ENCODE measurements at places on chromosomes 16 and 17.

- no peak for DNase-seq
Observed at GRCh38 chr17:64632194-64632593, 29.9 kb downstream of the SMURF2 start.

DNA sequence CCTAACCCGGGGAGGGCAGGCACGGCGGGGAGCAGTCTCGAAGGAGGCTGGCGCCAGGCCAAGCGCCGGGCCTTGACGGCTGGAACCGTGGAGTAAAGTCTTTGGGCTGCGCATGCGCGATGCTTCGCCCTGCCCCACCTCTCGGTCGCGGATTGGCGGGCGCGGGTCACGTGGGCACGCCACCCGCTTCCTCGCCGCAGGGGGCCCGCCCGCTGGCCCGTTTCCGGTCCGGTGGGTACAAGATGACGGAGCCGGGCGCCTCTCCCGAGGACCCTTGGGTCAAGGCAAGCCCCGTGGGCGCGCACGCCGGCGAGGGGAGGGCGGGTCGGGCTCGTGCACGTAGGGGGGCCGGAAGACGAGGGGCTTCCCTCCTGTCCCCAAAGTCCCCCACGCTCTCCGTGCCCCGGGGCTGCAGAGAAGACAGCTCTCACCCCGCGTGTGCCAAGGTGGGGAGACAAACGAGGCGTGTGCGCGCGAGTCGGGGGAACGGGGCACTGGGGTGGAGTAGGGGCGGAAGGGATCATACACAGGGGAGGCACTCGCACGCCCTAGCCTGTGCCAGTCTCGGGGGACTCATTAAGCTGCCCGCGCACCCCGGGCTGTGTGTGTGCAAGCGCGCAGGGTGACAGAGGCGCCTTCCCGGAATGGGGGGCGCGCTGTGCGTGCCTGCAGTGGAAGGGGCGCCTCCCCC lies at the start of gene MLX:
Gene MLX (plus strand): TSS at position 218 of the 691 bp plus-strand sequence. CDS start 25 bp downstream, at position 243.
- DNase-seq: peak; percentile 91

GRCh38 chr17:40461732-40462342 lies 18.6 kb downstream of the IGFBP4 start:
- DNase-seq: no peak

- DNase-seq: no peak
Observed at GRCh38 chr17:67289181-67289876, 44.3 kb upstream of the HELZ start.

DNA sequence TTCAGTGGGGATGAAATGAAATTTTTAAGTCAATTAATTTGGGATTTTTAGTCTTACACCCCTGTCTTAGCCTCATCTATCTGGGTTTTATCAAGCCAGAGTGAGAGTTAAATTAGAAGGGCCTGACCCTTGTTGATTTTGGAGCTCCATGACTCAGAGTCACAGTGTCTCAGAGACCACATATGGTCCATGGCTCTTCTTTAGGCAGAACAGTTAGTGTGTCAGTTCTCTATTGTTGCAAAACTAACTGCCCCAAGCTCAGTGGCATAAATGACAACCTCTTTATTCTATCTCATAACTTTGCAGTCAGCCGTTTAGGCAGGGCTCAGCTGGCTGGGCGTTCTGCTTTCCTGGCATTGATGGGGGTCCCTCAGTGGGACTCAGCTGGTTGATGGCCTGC lies 44.7 kb downstream of the IRF8 start:
- no peak for DNase-seq

DNA sequence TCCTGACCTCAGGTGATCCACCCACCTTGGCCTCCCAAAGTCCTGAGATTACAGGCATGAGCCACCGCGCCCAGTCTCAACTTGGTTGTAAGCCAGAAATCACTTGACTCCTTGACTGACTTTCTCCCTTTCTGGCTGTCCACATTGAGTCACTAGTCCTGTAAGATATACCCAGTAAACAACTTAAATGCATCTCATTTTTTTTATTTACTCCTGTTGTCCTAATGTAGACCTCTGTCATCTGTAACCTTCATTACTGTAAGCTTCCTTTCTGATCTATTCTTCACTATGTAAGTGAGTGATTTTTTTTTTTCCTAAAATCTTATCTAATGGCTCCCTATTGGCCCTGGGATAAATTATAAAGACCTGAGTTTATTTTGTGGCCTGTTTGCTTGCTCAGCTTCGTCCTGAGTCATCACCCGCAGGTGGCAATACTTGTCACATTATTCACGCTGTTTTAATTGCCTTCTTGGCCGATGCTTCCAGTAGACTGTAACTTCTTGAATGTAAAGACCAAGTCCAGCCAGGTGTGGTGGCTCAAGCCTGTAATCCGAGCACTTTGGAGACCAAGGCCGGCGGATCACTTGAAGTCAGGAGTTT lies 41.0 kb downstream of the PAFAH1B1 start:
- DNase-seq: peak; percentile 55

DNA sequence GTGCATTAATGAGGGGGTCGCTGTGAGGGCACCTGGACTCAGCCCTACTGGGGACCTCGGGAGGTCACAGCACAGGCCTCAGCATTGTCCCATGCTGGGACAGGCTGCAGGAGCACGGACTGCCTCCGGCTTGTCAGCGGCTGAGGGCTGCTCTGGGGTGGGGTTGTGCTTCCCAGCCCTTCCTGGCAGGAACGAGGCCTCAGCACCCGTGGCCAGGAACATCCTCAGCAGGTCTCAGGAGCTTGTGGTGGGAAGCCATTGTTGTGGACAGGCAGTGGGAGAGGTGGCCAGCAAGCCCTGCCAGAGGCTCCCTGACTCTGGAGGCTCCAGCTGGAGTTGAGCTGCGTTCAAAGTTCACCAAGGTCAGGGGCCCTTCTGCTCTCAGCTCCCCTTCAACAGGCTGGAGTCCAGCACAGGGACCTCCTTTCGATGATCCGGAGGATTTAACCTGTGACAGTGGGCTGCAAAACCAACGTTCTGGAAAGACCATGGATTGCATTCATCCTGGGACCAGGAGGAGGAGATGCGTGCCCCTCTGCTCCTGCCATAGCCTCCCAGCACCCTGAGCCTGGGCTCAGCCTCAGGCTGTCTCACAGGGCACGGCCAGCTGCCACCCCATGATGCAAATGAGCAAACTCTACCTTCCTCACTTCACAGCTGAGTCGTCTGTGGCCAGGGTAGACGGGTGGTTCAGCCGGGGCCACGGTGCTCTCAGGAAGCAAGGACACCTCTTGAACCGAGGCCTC lies 32.6 kb downstream of the FOXL1 start:
- DNase-seq: no peak

DNA sequence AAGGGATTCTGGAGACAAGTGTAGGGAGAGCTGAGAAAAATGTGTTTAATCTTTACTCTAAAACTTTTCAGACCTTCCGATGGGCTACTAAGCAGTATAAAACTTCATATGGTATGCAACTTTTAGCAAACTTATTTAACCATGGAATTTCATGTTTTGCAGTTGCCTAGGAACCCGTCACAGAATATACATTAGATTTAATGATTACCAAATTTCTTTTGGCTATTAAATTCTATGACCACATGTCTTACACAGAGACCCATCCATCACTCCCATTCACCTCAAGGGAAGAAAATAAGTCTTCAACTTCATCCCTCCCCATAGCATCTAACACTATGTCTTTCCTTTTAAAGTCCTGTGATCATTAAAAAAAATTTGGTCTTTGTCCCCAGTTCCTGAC lies 54.9 kb downstream of the HS3ST3A1 start:
- DNase-seq: no peak

- DNase-seq: no peak
Observed at GRCh38 chr16:680625-680945, 375 bp downstream of the STUB1 start.

- no peak for DNase-seq
Observed at GRCh38 chr16:83068686-83069085, 441.9 kb downstream of the CDH13 start.

- peak; percentile 5 for DNase-seq
Observed at GRCh38 chr17:73710095-73710592, 65.9 kb upstream of the SDK2 start.

GRCh38 chr17:74135391-74136167 lies 67.9 kb upstream of the RPL38 start:
- DNase-seq: no peak

GRCh38 chr17:72766761-72767356 lies 325.6 kb downstream of the SLC39A11 start:
- no peak for DNase-seq

- no peak for DNase-seq
Observed at GRCh38 chr17:80110927-80111701, 9.7 kb downstream of the GAA start.

DNA sequence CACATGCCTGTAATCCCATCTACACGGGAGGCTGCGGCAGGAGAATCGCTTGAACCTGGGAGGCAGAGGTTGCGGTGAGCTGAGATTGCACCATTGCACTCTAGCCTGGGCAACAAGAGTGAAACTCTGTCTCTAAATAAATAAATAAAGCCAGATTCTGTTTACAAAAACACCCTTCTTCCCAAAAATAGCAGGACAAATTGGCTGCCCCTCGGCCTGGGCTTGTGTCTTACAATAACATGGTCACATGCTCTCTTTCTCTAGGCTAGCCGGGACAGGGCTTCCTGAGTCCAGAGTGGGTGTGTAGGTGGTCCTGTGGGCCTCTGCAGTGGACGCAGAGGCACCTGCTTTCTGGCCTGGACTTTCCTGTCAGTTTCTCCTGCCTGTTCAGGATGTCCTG lies 3.2 kb upstream of the EDC4 start:
- DNase-seq: no peak

- DNase-seq: no peak
Observed at GRCh38 chr17:43027091-43028032, 2.3 kb downstream of the RND2 start.

- DNase-seq: peak; percentile 67
Observed at GRCh38 chr16:53094013-53094630, 39.3 kb downstream of the CHD9 start.

DNA sequence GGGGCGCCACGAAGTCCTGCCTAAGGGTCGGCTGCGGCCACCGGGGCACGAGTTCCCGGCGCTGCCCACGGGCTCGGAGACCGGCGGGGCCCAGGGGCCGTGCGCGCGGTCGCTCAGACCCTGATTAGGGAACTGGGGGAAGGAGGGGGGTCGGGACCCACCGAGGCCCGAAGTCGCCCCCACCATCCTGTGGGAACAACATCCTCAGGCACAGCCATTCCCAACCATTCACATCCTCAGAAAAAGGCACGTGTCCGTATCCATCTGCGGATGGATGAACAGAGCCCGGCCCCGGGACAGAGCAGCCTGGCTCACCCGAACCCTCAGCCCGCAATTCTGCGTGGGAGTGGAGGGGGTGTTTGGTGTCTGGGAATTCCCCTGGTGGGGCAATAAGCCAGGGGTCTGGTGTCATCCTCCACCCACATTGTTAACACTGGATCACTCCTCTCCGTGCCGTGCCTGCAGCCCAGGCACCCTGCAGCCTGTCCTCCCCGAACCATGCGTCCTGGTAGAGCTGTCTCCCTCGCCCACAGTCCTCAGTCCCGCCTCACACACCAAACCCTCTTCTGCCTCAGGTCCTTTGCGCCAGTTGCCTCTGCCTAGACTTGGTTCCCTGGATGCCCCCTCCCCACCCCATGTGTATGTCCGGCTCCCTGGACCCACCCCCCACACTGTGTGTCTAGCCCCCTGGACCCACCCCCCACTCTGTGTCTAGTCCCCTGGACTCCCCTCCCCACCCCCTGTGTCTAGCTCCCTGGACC lies 789 bp upstream of the CCDC57 start:
- DNase-seq: peak; percentile 78

- DNase-seq: peak; percentile 42
Observed at GRCh38 chr16:15874745-15875314, 13.6 kb downstream of the CEP20 start.

- peak; percentile 88 for DNase-seq
Observed at GRCh38 chr17:57911834-57912673, 43.2 kb downstream of the CUEDC1 start.

DNA sequence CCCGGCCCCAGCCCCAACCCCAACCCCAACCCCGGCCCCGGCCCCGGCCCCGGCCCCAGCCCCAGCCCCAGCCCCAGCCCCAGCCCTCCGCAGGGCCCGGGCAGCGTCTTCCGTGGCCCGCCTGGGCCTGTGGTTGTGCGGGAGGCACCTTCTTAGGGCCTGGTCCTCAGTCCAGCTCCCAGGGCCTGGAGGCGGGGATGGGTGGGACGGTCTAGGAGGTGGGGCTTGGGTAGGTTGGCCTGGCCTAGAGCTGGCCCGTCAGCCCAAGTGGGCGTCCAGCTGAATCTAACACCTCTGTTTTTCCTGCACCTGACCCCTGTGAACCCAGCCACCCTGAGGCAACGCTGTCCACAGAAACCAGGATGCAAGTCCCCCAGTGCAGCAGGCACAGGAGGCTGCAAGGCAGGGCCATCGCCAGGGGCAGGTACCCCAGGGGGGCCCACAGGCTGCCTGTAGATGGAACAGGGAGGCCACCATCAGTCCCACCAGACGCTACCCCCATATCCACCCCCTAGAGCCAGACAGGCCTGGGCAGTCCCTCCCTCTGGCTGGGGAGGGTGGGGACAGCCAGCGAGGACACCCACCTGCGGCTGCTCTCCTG lies 8.8 kb downstream of the MSLN start:
- DNase-seq: no peak

GRCh38 chr17:70159980-70160379 lies 9.4 kb upstream of the KCNJ2 start:
- DNase-seq: no peak

GRCh38 chr17:45936610-45937009 lies 42.3 kb downstream of the MAPT start:
- DNase-seq: peak; percentile 91

DNA sequence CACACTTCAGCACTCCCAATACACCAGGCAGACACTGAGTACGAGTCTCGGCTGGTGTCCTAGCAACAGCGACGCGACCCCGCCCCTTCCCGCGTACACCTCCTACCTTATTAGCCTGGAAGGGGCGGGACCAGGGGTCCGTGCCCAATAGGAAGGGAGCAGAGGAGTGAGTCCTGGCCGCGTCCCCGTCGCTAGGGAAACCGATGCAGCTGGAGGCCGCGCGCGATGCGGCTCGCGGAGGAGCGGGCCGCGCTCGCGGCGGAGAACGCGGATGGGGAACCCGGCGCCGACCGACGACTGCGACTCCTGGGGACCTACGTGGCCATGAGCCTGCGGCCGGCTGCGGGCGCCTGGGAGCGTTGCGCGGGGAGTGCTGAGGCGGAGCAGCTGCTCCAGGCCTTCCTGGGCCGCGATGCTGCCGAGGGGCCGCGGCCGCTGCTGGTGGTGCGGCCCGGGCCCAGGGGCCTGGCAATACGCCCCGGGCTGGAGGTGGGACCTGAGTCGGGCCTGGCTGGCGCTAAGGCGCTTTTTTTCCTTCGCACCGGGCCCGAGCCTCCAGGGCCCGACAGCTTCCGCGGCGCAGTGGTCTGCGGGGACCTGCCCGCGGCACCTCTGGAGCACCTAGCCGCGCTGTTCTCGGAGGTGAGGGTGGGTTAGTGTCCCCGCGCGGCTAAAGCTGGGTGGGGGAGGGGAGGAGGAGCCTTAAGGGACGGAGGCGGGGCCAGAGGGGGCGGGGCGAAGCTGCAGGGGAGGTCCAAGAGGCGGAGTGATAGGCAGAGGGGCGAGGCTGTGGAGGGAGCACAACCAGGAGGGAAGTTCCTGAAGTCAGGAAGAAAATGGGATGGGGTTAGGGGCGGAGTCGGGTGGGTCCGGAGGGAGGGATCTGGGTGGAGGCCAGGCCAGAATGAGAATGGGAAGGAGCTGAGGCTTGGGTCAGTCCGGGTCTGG lies at the start of gene DNAH9:
Gene DNAH9 (plus strand): TSS at position 197 of the 948 bp plus-strand sequence. CDS start 29 bp downstream, at position 226.
- DNase-seq: peak; percentile 78

Data from NCI-H2171 treated with DMSO at 0.1 percent for 48 hours (cell line).